ENCODE measurements at places on chromosomes 6 and 20.

GRCh38 chr20:62935968-62936585 is 1.9 kb upstream of the GID8 start:
- H3K4me1 ChIP-seq = peaks cover 18% of the 10 kb centered on the region
- no peaks in the 10 kb centered on the region for H3K36me3 ChIP-seq
- no peak for DNase-seq
- H3K4me3 ChIP-seq = no peak overlapping the region
- H3K27me3 ChIP-seq = no peaks in the 10 kb centered on the region

- peaks cover 20% of the 10 kb centered on the region for H3K4me1 ChIP-seq
- H3K27ac ChIP-seq = no peak overlapping the region
- no peaks in the 10 kb centered on the region for H3K36me3 ChIP-seq
- peak; percentile 54 for DNase-seq
Observed at GRCh38 chr6:126720304-126720703, 380.4 kb downstream of the CENPW start.

DNA sequence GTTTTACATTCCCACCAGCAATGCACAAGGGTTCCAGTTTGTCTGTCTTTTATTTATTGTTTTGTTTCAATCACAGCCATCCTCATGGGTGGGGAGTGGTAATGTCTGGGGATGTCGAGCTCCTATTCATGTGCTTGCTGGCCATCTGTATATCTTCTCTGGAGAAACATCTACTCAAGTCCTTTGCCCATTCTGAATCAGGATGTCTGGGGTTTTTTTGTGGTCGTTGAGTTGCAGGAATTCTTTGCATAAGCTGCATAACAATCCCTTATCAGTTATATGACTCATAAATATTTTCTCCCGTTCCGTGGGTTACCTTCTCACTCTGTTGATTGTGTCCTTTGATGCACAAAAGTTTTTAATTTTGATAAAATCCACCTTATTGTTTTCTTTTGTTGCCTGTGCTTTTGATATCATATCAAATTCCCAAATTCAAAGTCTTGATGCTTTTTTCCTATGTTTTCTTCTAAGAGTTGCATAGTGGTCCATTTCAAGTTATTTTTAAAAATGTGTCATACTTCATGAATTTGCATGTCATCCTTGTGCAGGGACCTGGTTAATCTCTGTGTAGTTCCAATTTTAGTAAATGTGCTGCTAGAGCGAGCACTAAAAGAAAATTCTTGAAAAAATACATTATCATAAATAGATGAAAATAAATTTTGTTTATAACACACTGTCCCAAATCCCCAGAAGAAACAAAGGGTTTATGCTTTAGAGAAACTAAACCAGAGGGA is 54.9 kb upstream of the PDE10A start:
- no peaks in the 10 kb centered on the region for H3K27me3 ChIP-seq
- no peaks in the 10 kb centered on the region for H3K36me3 ChIP-seq
- no peaks in the 10 kb centered on the region for H3K4me1 ChIP-seq
- H3K4me3 ChIP-seq = no peak overlapping the region

- DNase-seq = no peak
- H3K27ac ChIP-seq = no peak overlapping the region
Observed at GRCh38 chr20:43571310-43571709, 12.5 kb downstream of the SGK2 start.

- no peak for DNase-seq
- peaks cover 6% of the 10 kb centered on the region for H3K4me1 ChIP-seq
- H3K27me3 ChIP-seq = peaks cover 22% of the 10 kb centered on the region
- no peak overlapping the region for H3K27ac ChIP-seq
- H3K4me3 ChIP-seq = no peak overlapping the region
Observed at GRCh38 chr6:149563928-149564325, 2.2 kb upstream of the GINM1 start.

- H3K36me3 ChIP-seq = peaks cover 5% of the 10 kb centered on the region
- no peaks in the 10 kb centered on the region for H3K27me3 ChIP-seq
- peaks cover 14% of the 10 kb centered on the region for H3K4me1 ChIP-seq
- no peak overlapping the region for H3K4me3 ChIP-seq
- no peak for DNase-seq
Observed at GRCh38 chr20:2986466-2986865, 57.0 kb upstream of the GNRH2 start.

DNA sequence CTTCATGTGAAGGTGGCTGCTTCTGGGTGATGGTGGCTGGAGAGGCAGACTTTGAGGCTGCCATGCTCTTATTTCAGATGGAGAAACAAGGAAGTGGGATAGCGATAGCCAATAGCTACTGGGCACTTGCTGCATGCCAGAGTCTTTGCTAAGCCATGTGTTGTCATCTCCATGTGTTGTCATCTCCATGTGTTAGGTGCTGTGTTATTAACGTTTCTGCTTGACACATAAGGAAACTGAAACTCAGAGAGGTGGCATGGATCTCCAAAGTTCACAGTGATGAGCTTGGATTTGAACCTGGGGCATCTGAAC is 16.9 kb downstream of the KIAA1755 start:
- no peaks in the 10 kb centered on the region for H3K27me3 ChIP-seq
- no peak overlapping the region for H3K4me3 ChIP-seq
- no peaks in the 10 kb centered on the region for H3K4me1 ChIP-seq
- H3K36me3 ChIP-seq = no peaks in the 10 kb centered on the region

DNA sequence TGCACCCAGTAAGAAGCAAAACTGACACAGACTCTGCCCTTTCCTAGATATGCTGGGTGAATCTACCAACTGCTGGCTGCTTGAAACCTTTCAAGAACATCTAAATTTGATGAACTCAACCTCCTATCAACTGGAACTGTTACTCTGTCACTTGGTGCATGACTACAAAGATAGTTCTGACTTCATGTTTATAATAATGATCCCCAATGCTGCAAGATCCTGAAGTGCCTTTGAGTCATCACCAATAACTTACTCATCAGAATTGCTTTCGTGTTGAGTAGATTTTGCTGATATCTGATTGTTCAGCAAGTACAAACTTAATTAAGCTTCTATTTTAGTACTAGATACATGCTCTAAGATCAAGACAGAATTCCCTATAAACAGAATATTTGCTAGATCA is 100.2 kb upstream of the ARMC2 start:
- H3K36me3 ChIP-seq = no peaks in the 10 kb centered on the region
- no peaks in the 10 kb centered on the region for H3K27me3 ChIP-seq
- no peak overlapping the region for H3K4me3 ChIP-seq
- peaks cover 16% of the 10 kb centered on the region for H3K4me1 ChIP-seq
- no peak for DNase-seq
- H3K27ac ChIP-seq = no peak overlapping the region

All from MM.1S (cell line).